OCI-M1 (cell line): ENCODE measurements at places on chromosomes 7 and 10.
A peak's percentile ranks its signal among the peaks of the same experiment; 100 is the strongest.

- no peak for DNase-seq
Measured at GRCh38 chr7:33900501-33900900, 4.8 kb upstream of the BMPER start.

GRCh38 chr10:31170636-31171035, 139.0 kb upstream of the ZNF438 start:
- DNase-seq: peak; percentile 31

GRCh38 chr7:158631574-158632195, 44.1 kb upstream of the PTPRN2 start:
- DNase-seq: no peak

- peak; percentile 62 for DNase-seq
Measured at GRCh38 chr7:102974366-102975236, 61.8 kb downstream of the LRRC17 start.

DNA sequence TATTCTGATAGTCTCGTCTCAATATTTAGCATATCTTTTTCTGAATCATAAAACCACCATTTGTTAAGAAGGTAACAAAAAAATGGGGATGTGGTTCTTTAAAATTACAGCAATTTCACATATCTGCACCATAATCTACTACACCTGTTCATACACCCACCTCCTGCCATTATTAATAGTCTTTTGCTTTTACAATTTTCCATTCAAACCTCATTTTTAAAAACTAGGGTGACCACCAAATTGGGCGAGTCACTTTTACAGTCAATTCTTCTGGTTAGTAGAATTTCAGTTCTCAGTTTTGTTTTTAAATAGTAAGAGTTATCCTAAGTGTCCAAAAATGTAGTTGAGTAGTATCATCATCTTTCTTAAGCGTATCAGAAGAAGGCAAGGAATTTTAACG, 48.4 kb upstream of the GSAP start:
- no peak for DNase-seq

DNA sequence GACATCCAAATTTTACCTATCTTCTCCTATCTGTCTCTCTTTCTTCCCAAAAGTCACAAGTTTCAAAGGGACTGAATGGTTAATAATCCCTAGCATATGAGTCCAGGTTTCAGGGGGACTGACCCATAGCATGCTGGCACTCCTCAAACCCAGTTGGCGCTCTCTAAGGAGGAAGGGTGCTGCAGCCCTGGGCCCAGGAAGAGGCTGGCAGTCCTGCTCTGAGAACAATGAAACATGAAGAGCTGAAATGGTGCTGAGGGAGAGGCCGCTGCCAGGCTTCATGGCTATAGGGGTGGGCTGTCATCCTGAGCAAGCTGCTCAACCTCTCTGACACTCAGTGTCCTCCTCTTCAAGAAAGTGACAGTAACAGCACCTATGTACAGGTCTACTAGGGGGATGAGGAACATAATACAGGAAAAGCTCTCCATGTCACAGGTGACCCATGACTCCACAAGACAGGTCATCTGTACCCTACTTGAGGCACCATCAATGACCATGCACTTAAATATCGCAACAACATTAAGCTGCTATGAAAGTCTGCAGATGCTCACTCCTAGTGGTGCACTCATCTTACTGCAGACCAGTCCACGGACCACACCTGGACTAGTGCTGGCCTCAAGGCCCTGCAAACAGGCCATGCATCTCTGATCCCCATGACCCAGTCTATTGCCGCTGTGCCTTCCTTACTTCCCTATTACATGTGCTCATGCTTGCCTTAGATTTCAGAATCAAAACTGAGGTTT, 17.0 kb downstream of the COBL start:
- no peak for DNase-seq

GRCh38 chr10:18539335-18539734, 112.1 kb downstream of the NSUN6 start:
- no peak for DNase-seq

DNA sequence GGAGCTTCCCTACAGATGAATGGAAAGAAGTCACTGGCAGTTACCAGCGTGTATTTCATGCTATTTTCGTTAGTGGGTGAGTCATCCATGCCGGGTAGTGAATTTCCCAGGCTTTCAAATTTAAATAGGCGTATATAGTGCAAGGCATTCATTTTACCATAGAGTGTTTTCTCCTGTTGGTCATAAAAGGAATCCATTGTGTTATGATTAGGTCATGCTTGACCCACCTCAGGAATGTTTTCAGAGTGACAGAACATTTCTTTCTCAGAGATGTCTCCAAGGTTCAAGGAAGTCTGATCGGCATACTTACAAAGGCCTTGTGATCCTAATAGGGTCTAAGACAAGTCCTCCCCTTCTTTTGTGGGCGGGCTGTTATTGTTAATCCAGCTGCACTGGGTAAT, 110.7 kb downstream of the AKR1D1 start:
- DNase-seq: no peak

- no peak for DNase-seq
Measured at GRCh38 chr7:119270644-119271043, 1002.3 kb upstream of the KCND2 start.

DNA sequence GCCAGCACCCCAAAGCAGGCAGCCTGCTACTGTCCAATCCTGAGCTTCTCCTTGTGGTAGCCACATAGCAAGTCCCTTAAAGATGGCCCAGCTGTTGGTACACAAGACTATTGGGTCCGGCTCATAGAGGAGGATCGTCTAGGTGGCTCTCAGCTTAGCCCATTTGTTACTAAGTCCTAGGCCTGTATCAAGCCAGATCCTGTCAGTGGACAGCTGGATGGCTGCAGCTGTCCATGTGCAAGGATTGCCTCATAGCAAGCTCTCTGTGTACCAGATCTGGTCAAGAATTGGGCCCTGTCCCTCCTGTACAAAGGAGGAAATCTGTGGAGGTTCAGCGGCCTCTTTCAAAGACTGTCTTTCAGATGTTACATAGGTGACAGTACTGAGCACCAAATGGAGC, 12.2 kb upstream of the TMEM168 start:
- DNase-seq: no peak

- no peak for DNase-seq
Measured at GRCh38 chr7:8390262-8390626, 43.2 kb upstream of the NXPH1 start.

DNA sequence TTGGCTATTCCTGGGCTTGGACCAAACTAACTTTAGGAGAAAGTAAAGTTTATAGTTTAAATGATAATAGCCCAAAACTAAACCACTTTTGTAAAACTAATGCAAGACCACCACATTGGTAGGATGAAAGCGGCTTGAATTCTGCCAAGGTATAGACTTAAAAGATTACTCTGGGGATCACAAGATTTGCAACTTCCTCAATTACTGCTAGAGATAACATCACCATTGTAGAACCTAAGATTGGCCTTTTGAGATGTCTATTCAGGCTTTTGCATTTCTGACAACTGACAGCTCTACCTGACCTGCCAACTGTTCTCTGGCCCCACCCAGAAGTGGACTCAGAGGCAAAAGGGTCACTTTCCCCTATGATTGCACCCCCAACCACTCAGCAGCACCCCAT, 162.4 kb downstream of the TNS3 start:
- DNase-seq: no peak

GRCh38 chr10:84360637-84361365, 32.4 kb downstream of the CCSER2 start:
- DNase-seq: peak; percentile 52

DNA sequence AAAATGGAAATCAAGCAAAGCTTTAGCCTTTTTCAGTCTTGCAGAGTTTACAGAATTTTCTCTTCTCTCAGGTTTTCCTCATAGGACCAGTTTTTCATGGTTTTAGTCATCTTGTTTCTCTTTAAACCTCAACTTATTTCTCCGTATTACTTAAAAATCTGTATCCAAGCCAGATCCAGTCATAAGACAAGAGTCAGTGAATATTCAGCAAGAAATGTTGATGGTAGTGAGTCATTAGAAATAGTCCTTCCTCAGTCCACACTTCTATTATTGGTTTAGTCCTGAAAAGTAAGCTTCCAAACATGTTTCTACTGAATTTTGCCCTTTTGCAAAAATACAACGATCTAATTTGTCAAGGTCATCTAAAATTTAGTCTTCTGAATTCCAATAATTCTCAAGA, 107.0 kb downstream of the VIM start:
- DNase-seq: no peak

DNA sequence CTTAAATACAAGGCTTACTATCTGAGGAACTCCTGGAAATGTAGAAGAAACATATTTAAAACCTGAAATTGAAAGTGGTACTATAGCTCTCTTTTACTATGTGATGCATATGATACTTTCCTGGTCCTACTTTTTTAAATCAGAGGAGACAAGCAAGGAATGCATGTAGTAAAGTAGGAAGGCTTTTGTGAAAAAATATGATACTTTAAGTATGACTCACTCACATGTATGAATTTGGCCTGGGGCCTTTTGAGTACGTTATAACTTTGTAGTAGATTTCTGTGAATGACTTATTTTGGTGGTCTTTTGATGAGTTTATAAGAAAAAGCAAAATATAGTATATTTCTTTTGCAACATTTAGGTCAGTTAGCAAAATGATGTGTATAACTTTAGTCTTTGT, 53.8 kb downstream of the TAX1BP1 start:
- no peak for DNase-seq

DNA sequence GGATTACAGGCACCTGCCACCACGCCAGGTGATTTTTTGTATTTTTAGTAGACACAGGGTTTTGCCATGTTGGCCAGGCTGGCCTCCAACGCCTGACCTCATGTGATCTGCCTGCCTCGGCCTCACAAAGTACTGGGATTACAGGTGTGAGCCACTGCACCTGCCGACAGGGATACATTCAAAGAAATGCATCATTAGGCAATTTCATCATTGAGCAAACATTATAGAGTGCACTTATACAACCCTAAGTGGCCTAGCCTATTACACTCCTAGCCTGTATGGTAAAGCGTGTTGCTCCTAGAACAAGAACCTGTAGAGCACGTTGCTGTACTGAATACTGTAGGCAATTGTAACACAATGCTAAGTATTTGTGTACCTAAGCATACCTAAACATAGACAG, 350.3 kb downstream of the GALNT17 start:
- no peak for DNase-seq

DNA sequence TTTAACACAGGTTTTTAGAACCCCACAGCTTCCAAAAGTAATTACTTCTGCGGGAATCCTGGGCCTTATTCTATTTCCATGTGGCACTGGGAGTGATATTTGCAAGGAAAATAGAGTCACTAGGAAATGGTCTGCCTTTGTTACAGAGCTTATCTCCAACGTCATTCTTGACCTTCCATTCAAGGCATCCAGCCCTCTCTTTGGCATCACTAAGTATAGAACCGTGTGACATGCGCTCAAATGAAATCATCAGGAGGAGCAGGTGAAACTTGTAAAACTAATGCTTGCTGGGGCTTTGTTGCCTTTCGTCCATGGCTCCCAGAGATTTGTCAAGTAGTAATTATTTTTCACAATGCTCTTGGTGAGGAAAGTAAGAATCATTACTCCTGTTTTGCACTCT, 73.4 kb downstream of the PAPSS2 start:
- no peak for DNase-seq

- no peak for DNase-seq
Measured at GRCh38 chr10:30827531-30828120, 198.1 kb upstream of the LYZL2 start.

GRCh38 chr7:117690147-117690546, 183.1 kb downstream of the CTTNBP2 start:
- DNase-seq: no peak

GRCh38 chr7:138036135-138036534, 34.2 kb upstream of the CREB3L2 start:
- DNase-seq: peak; percentile 3

- no peak for DNase-seq
Measured at GRCh38 chr7:5278766-5279165, 4.0 kb upstream of the SLC29A4 start.

- DNase-seq: no peak
Measured at GRCh38 chr10:62234077-62234605, 34.5 kb downstream of the RTKN2 start.

DNA sequence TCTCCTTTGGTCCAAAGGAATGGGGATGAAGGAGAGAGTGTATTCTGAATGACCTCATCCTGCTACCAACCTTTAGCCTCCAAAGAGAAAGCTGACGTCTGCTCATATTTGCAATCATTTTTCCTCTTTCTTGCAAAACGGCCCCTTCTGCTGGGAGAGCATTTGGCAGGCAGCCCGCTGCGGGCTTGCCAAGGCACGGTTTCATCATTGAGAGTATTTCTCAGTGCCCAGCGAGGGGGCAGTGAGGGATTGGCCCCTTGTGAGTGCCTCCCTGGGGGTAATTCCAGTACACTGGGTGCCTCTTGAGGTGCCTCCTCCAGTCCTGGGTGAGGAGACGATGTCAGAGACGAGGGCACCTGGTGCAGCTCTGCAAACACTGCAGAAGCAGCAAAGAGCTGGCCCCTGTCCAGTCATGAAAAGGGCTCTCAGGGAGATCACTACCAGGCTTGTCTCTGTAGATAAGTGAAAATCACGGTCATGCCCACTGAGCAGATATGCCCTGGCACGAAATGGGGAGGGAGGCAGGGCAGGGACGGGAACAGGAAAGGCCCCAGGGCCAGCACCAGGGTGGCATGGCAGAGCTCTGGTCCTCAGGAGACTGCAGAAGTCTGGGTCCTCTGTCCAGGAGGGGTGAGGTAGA, 48.7 kb upstream of the SHH start:
- no peak for DNase-seq

- DNase-seq: peak; percentile 64
Measured at GRCh38 chr7:106731187-106731586, 70.2 kb upstream of the CCDC71L start.

GRCh38 chr7:106070567-106071254, 41.4 kb downstream of the SYPL1 start:
- DNase-seq: no peak

DNA sequence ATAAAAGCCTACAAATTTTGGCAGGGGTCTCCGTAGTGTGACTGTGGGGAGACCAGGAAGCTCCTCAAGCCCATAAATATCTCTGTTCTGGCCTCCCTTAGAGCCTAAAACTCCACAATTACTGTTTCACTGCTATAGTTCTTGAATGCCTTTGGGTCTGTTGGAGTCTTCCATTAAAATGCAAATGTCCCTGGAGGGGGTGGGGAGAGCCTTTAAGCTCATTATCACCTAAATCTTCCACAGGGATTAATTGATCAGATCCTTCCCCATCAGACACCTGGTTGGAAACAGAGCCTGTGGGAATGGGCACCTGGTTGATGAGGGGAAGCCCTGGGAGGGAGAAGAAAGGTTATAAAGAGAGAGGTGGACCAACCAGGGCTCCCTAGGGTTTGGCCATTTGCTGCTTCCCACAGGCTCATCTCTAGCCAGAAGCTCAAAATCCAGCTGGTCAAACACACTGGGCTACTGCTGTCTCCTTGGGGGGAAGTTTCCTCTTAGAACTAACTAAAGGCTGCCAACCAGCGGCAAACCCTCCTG, 718.2 kb downstream of the LRMDA start:
- no peak for DNase-seq

DNA sequence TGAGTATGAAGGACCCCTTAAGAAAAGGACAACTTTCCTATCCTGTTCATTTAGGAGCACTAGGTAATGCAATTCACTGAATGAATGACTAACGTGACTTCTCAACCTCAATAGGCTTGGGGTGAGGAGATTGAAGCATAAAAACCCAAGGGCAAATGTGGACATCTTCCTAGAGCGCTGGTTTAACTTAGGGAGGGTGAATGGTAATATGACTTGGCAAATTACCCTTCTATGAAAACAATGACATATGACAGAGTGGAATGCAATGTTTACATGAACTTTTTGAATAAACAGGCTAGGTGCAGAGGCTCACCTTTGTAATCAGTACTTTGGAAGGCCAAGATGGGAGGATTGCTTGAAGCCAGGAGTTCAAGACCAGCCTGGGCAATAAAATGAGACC, 83.9 kb upstream of the ANK3 start:
- no peak for DNase-seq

- no peak for DNase-seq
Measured at GRCh38 chr10:23067337-23067736, 28.0 kb upstream of the MSRB2 start.
